ENCODE measurements at places on chromosomes 1 and 21.

DNA sequence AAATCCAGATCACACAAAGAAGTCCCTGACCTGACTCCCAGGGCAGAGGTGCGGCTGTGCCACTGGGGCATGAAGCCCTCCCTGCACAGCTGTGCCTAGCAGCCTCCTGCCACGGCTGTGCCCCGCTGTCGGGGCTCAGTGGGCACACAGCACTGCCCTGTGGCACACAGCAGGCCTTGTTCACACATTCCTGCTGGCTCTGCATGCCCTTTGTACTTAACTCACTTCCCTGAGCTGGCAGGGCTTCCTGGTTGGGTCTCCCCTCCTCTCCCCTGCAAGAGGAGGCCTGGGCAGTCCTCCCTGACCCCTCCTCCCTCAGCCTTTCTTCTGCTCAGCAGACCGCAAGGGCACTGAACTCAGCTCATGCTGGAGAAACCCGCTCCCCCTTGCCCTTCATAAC, 14.8 kb downstream of the LHX4 start:
- DNase-seq = no peak

- DNase-seq = no peak
These were observed 26.3 kb upstream of the DISP1 start for GRCh38 chr1:222788402-222789156.

DNA sequence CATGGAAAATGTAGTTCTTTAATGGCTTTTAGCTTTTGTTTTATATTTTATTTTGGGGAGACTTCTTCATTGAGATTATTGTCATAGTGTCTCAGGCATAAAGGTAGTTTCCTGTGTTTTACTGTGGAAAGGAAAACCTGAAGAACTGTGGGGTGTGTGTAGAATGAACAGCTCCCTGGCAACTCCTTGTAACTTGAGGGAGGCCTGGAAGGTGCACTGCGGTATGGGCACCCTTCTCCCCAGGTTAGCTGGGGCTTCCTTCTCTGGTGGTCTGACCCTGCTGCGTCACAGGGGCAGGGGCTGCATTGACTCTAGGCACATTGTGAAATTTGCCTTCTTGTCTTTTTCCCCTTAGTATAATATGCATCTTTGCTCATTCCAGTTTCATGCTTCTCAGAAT, 1.7 kb downstream of the ATP1B1 start:
- DNase-seq = peak; percentile 38

DNA sequence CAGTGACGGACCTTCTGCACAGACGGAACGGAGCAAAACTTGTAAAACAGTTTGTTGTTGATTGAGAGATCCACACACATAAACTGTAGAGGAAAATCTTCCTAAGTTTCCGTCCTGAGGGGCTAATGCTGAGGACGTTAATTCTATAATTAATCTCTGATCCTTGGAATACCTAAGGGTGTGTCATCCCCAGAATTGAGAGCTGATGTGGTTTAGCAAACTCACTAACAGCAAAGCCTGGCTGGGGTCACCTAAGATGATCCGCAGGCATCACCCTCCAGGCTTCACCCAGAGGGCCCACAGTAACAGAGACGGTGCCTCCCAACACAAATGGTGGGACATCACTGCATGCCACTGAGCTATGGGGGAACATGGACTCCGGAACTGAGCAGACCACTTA, 97.5 kb downstream of the SMYD2 start:
- DNase-seq = no peak

- no peak for DNase-seq
These were observed at the start of gene DAB1 for GRCh38 chr1:57423656-57424211. Gene DAB1 (minus strand): TSS chr1:57424060. CDS start chr1:57291030, 133,030 bp downstream.

DNA sequence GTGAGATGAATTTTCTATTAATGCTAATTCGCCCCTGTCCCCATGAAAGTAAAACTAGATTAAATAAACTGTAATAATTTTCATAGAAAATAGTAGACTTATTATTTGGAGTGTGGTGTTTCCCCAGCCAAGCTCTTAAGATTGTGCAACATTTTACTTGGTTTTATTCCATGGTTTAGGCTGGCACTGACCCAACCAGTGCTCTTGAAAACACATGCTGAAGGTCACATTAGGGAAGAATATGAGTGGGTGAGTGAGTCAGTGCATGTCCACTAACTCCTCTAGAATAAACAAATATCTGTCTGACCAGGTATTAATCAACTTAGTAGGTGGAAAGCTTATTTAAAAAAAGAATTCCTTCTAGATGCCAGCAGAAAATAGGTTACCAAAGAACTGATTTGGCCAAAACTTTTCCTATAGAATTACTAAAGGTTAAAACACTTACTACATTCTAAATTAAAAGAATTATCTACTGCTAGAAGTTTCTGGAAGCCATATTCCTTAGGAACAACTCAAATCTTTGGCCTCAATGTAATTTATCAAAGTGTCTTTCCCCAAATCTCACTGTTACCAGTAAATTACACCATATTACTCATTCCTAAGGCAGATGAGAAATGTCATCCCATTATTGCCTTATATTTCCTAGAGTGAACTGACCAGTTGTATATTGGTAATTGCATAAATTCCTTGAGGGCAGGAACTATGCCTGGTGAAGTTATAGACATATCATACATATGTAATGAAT, 89.7 kb upstream of the RGS1 start:
- no peak for DNase-seq

- no peak for DNase-seq
These were observed 2.1 kb downstream of the HEATR1 start for GRCh38 chr1:236602171-236602570.

- DNase-seq = no peak
These were observed 3.5 kb downstream of the DNMT3L start for GRCh38 chr21:44258056-44258725.

GRCh38 chr1:41626146-41626545, 141.7 kb upstream of the EDN2 start:
- DNase-seq = no peak
